ENCODE measurements at places on chromosomes 5 and 9. TPM values are rescaled to one million over a fixed set of nuclear protein-coding genes. Genes with fewer than 3 reads are reported as not detected.

GRCh38 chr9:88722753-88723152, 187.8 kb downstream of the NXNL2 start:
- peak; percentile 47 for DNase-seq

The IL9 gene
- not detected for total RNA-seq

DNA sequence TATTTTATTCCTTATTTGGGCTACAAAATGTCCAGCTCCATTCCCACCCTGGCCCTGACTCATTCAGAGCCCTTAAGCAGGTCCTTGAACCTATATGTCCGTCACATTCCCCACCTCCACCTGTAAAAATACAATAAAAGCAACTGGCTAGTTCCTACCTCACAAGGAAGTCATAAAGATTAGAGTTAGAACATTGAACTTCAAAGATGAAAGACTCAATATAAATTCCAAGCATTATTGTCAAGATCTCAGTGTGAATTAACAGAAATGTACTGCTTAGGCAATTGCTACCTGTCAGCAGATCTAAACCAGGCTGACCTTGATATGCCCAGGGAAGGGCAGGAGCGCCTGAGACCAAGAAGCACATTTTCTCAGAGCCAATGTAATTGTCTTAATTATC, 221.8 kb downstream of the ENC1 start:
- DNase-seq, result no peak

GRCh38 chr5:122177161-122177560, 47.8 kb downstream of the ZNF474 start:
- DNase-seq, result no peak

DNA sequence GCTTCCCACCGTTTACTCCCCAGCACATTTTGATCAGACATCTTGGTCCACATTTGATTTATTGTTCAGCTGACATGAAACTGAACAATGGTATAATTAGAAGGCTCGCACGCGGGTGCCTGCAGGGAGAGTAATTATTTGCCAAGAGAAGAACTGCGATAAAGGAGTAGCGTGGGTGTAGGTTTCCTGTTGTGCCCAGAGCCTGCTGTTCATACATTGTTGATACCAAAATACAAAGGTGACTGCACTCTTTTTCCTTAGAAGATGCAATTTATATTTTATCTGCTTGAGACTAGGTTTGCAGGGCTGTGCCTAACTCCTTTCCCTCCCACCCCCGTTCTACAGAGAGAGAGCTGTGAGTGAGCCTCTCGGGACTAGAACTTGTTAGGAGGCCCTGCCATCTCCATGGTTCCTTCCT, 241.8 kb upstream of the MSX2 start:
- no peak for DNase-seq

GRCh38 chr9:127133739-127134167, 11.3 kb upstream of the ANGPTL2 start:
- DNase-seq, result no peak

GRCh38 chr5:154238776-154239481, 48.4 kb downstream of the GALNT10 start:
- DNase-seq, result no peak

- DNase-seq, result no peak
Observed at GRCh38 chr5:175377816-175378215, 66.2 kb downstream of the DRD1 start.

The BOD1 gene
- 45.7 TPM for total RNA-seq

The C8G gene
- total RNA-seq, result 0.53 TPM

The ALDH1A1 gene
- total RNA-seq, result 28.8 TPM

DNA sequence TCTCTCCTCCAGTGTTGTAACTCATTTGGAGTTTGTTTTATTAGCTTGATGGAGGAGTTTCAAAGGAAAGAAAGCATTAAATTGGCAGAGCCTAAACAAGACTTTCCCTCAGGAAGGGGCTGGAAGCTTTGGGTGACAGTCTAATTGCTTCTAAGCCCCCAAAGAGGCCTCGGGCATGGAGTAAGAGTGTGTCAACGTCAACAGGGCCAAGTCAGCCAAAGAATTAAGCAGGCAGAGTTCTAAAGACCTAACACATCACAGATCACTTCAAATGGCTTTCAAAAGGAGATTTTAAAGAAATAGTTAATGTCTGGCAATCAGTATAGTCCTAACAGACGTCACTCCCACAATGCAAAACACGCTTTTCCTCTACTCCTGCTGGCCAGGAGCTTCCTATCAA, 234.5 kb downstream of the EFNA5 start:
- DNase-seq, result no peak

DNA sequence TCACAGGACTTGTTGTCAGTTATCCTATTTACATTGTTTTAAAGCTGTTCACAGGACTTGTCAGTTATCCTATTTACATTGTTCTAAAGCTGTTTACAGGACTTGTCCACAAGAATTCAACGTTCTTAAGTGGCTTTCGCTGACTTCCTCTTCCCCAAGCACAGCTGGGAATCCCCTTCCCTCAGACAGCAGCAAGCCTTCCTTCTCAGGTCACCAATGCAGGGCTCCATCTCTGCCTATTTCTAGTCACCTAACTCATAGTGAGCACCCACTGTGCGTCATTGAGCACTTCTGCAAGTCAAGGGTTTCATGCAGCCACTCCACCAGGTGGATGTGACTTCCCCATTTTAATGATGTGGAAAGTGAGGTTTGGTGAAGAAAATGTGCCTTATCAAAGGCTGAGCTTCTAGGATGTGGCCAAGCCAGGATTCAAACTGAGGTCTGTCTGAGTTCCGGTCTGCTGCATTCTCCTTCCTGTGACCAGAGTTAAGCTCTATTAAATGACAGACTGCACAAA, 109.8 kb upstream of the ZNF462 start:
- DNase-seq, result no peak

DNA sequence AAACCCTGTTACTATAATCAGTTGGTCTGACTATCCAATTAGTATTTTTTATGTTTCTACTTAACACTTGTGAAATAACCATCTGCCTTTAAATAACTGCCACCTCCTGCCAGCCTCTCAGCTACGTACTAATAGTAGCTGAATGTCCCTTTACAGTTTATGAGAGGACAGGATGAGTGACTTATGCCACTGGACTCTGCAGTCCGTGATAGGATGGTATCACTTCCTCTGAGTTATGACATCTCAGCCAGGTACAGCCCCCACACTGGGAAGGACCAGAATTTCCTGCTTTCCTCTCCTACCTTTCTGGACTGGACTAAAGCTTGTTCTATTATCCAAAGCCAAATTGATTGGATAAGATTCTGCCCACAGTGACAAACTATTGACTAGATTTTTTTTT, 102.9 kb downstream of the ZFAND5 start:
- no peak for DNase-seq

- DNase-seq, result no peak
Observed at GRCh38 chr5:137072361-137073115, 426.6 kb downstream of the SPOCK1 start.

All from SK-MEL-5 (cell line).